Activated CD8-positive, alpha-beta memory T cell treated with anti-CD3 and anti-CD28 coated beads for 24 hours (primary cell): ENCODE measurements at places on chromosomes 4 and X.
A peak's percentile ranks its signal among the peaks of the same experiment; 100 is the strongest.

GRCh38 chrX:72117636-72118210 lies 14.0 kb downstream of the RTL5 start:
- DNase-seq: no peak

GRCh38 chr4:99300934-99301333 lies 10.1 kb upstream of the ADH1A start:
- no peak for DNase-seq

DNA sequence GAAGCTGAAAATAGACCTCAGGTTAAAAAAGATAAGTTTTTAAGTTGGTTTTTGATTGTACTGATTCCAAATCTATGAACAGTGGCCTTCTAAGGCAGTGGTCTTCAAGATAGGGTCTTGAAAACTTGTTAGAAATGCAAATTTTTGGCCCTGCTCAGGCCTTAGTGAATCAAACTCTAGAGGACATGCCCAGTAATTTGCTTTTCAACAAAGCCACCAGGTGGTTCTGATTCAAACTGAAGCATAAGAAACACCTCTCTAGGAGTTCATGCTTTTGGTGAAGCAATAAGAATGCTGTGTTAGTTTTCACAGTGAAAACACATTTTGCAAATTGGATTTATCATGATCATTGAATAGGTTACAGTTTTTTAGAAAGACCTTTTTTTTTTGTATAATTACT lies 1849.4 kb upstream of the AGA start:
- no peak for DNase-seq

DNA sequence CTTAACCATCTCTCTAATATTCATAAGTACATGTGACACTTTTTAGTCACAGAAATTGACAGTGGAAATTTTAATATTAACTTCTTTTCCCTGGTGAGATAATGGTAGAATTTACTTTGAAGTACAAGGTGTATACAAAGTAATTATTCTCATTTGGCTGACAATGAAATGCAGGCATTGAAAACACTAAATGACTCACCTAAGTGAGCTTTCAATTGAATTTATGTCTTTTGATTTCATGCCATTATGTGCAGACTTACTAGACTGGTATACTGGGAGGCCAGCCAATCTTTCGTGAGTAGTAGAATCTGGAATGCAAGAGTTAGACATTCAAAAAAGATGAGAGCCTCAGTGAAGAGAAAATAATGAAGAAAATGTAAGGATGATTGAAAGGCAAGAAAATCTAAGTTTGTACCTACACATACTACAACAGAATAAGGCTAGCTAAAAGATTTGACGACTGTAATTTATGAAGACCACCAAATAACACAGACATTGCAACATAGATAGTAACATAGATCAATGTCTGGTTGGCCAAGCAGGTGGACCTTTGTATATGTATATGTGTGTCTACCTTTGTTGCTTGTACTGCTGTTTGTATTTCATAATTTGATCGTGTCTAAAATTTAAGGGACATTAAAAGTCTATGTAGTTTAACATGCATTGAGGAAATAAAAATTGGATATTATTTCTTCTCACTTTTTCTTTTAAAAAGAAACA lies 459.7 kb downstream of the IL15 start:
- DNase-seq: no peak

- no peak for DNase-seq
Measured at GRCh38 chr4:174111422-174111821, 172.0 kb downstream of the FBXO8 start.

DNA sequence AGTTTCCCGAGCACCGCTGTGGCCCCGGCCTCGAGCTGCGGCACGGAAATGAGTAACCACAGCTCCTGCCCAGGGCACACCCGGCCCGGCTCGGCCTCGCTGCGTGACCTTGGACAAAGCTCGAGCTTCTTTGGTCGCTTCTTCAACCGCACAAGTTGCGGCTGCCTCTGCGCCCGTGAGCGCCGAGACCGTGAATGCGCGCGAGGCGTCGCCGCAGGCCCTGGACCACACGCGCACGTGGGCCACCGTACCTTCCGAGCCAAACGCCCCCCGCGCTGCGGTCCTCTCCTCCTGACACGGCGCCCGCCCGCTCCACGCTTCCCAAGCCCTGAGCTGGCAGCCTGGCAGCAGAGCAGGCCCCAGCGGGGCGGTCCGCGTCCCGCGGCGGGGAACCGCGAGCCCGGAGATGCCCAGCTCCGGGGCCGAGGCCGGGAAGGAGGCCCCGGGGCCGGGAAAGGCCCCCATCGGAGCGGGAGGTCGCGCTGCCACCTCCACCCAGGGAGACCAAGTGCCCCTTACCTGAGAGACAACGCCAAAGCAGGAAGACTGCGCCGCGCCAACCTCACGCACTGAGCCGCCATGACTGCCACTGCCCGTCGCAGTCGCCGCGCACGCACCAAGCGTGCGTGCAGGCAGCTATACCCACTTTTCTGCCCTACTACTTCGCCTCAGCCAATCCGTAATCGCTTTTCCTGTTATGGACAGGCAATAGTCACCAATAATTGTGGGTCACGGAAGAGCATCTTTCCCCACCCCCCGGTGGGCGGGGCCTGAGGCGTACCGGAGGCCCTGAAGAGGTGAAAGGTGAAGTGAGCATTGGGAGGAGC lies at the start of gene GRPEL1:
Gene GRPEL1, minus strand, starts transcription at position 613 of the 827 bp plus-strand sequence. Its CDS starts 32 bp downstream, at position 581.
- peak; percentile 79 for DNase-seq

- DNase-seq: no peak
Measured at GRCh38 chrX:96445531-96446065, 239.0 kb upstream of the DIAPH2 start.

- DNase-seq: no peak
Measured at GRCh38 chrX:28847423-28847822, 260.2 kb downstream of the IL1RAPL1 start.

GRCh38 chr4:141425124-141425523 lies 204.4 kb downstream of the ZNF330 start:
- no peak for DNase-seq

DNA sequence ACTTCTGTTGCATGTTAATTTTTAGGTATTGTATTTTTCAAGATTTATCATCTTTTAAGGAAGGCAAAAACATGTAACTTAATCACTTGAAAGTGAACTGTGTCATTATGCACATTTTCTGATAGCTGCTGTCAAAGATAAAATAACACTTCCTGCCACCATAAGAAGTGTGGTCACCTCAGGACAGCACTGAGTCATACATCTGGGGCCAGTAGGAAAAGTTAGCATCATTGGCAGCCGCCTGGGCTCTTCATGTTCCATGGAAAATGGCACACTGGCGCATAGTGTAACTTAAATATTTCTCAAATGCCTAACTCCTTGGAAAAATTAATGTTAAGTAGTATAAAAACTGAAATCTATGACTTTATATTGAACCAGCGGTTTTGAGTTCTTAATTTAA lies 24.2 kb downstream of the CNKSR2 start:
- DNase-seq: no peak

DNA sequence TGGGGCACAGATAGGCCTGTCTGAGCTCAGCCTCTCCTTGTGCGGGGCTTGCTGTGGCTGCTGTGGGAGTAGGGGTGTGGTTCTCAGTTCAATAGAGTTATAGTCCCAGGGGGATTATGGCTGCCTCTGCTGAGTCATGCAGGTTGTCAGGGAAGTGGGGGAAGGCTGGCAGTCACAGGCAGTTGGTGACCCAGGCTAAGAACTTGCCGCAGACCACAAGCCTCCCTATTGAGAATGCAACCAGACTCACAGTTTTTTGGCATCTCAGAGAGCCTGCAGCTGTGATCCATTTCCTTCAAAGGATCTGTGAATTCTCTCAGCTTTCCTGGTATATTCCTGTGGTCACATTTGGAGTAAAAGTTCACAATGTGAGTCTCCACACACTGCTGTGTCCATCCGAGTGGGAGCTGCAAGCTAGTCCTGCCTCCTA lies 364.9 kb downstream of the ZNF674 start:
- DNase-seq: no peak

DNA sequence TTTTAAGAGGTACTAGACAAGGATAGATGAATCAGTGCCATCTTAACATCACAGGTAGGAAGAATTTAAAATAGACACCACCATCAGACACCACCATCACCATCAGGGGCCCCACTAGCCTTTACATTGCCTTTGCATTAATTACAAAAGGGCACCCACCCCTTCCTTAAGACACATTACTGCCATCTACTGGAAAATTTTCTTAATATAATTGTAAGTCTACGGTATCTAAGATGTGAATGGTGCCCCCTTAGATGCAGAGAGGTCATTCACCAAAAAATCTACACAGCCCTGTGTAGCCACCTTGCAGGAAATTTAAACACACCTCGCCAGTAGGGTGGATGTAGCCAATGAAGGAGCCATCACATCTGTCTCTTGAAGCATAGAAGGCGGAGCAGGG lies 184.1 kb downstream of the MID1IP1 start:
- no peak for DNase-seq

- no peak for DNase-seq
Measured at GRCh38 chr4:135777361-135777760, 1575.8 kb upstream of the PABPC4L start.
